ENCODE measurements at places on chromosomes 1 and 21. TPM values are rescaled to one million over a fixed set of nuclear protein-coding genes. Genes with fewer than 3 reads are reported as not detected.

TMEM82 gene
- total RNA-seq = 0.21 TPM

CYP4B1 gene
- not detected for total RNA-seq

FALEC gene
- not detected for total RNA-seq

LCK gene
- total RNA-seq = 75.3 TPM

CNN3 gene
- total RNA-seq = 262 TPM

GJB5 gene
- total RNA-seq = 0.71 TPM

PLA2G2D gene
- not detected for total RNA-seq

B4GALT2 gene
- 60.6 TPM for total RNA-seq

LRRC38 gene
- total RNA-seq = 0.63 TPM

BMP8B gene
- 0.37 TPM for total RNA-seq

DNA sequence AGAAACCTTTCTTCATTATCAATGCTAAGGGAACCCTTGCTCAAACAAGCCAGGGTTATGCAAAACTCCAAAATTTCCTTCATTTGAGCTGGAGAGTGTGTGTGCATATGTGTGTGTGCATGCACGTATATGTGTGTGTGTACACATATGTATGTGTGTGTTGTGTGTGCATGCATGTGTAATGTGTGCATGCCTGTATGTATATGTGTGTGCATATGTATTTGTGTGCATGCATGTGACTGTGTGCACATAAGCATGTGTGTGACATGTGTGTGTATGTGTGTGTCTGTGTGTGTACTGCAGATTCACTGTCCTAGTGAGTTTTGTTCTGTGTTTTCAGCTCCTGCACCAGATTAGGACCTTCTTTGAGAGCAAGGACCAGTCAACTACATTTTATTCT is 28.2 kb downstream of the PAX7 start:
- peaks cover 65% of the 10 kb centered on the region for H3K27me3 ChIP-seq
- H3K27ac ChIP-seq = no peak overlapping the region
- peaks cover 26% of the 10 kb centered on the region for H3K4me1 ChIP-seq
- DNase-seq = no peak

- H3K4me1 ChIP-seq = no peaks in the 10 kb centered on the region
- H3K27ac ChIP-seq = no peak overlapping the region
- H3K36me3 ChIP-seq = no peaks in the 10 kb centered on the region
- H3K4me3 ChIP-seq = no peak overlapping the region
- no peak for DNase-seq
Measured at GRCh38 chr1:198876371-198876871, 237.6 kb downstream of the PTPRC start.

- H3K4me1 ChIP-seq = no peaks in the 10 kb centered on the region
- H3K4me3 ChIP-seq = no peak overlapping the region
- H3K27ac ChIP-seq = no peak overlapping the region
- H3K36me3 ChIP-seq = no peaks in the 10 kb centered on the region
- no peak for DNase-seq
- no peaks in the 10 kb centered on the region for H3K27me3 ChIP-seq
Measured at GRCh38 chr21:17925899-17926298, 106.7 kb upstream of the C21orf91 start.

GRCh38 chr1:48202030-48202752 is 20.3 kb upstream of the SLC5A9 start:
- no peaks in the 10 kb centered on the region for H3K4me1 ChIP-seq
- no peak overlapping the region for H3K4me3 ChIP-seq
- H3K36me3 ChIP-seq = no peaks in the 10 kb centered on the region
- H3K27ac ChIP-seq = no peak overlapping the region
- no peaks in the 10 kb centered on the region for H3K27me3 ChIP-seq

DNA sequence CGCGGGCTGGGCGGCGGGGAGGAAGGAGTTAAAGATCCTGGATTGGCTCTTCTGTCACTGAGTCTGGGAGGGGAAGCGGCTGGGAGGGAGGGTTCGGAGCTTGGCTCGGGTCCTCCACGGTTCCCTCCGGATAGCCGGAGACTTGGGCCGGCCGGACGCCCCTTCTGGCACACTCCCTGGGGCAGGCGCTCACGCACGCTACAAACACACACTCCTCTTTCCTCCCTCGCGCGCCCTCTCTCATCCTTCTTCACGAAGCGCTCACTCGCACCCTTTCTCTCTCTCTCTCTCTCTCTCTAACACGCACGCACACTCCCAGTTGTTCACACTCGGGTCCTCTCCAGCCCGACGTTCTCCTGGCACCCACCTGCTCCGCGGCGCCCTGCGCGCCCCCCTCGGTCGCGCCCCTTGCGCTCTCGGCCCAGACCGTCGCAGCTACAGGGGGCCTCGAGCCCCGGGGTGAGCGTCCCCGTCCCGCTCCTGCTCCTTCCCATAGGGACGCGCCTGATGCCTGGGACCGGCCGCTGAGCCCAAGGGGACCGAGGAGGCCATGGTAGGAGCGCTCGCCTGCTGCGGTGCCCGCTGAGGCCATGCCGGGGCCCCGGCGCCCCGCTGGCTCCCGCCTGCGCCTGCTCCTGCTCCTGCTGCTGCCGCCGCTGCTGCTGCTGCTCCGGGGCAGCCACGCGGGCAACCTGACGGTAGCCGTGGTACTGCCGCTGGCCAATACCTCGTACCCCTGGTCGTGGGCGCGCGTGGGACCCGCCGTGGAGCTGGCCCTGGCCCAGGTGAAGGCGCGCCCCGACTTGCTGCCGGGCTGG is at the start of gene NPR1:
Gene NPR1 (plus strand): TSS at position 170 of the 818 bp plus-strand sequence. CDS start 421 bp downstream, at position 591.
- peak; percentile 60 for DNase-seq
- no peaks in the 10 kb centered on the region for H3K36me3 ChIP-seq
- peak within 1 kb of the TSS; percentile 76 for H3K4me3 ChIP-seq
- peaks cover 8% of the 10 kb centered on the region for H3K4me1 ChIP-seq

DNA sequence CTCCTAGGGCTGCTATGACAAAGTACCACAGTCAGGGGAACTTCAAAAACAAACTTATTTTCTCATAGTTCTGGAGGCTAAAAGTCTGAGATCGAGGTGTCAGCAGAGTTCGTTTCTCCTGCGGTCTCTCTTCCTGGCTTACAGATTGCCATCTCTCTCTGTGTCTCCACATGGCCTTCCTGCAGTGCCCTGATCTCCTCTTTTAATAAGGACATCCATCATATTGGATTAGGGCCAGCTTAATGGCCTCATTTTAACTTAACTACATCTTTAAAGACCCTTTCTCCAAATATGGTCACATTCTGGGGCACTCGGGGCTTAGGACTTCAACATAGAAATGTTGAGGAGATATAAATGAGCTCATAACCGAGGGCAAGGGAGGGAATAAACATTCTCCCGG is 12.2 kb downstream of the C1orf74 start:
- no peak for DNase-seq
- H3K4me3 ChIP-seq = no peak overlapping the region
- no peak overlapping the region for H3K27ac ChIP-seq
- H3K4me1 ChIP-seq = no peaks in the 10 kb centered on the region
- no peaks in the 10 kb centered on the region for H3K36me3 ChIP-seq
- H3K27me3 ChIP-seq = no peaks in the 10 kb centered on the region

GRCh38 chr1:103441342-103441741 is 84.2 kb upstream of the RNPC3 start:
- DNase-seq = no peak
- no peaks in the 10 kb centered on the region for H3K4me1 ChIP-seq
- no peak overlapping the region for H3K27ac ChIP-seq
- H3K36me3 ChIP-seq = no peaks in the 10 kb centered on the region

DNA sequence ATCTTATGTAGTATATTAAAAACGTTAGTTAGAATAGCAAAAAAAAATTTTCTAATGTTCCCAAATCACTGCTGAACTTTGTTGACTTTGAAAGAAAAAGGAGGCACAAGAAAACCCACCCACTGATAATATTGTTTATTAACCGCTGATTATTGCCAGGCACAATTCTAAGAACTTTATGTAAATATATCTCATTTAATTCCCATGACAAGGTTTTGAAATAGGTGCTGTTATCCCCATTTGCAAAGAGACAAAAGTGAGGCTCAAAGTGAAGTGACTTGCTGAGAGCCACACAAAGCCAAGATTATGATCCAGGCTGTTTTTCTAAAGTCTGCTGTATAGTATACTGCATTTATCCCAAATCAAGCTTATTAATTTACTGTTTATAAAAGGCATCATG is 56.4 kb downstream of the SASS6 start:
- no peaks in the 10 kb centered on the region for H3K4me1 ChIP-seq
- no peak overlapping the region for H3K4me3 ChIP-seq
- peaks cover 54% of the 10 kb centered on the region for H3K36me3 ChIP-seq
- no peaks in the 10 kb centered on the region for H3K27me3 ChIP-seq

DNA sequence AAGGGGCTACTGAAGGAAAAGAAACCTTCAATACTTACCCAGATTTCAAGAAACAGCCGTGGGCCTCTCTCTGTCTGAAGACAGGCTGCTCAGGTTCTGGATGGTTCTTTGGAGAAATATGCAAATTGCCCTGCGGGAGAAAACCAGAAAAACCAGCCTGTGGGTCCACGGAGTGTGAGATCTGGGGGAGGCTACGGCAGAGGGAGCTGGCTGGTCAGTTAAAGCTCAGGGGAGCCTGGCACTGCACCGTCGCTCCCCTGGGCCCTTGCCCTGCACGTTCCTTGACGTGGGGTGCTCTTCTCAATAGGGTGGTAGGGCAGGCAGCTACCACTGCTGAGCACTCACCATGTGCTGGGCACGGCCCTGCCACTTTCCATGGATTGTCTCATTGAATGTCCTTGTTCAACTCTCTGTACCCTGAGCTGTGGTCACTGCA is 12.7 kb downstream of the TMCO4 start:
- peaks cover 10% of the 10 kb centered on the region for H3K4me1 ChIP-seq
- DNase-seq = no peak
- peaks cover 20% of the 10 kb centered on the region for H3K27me3 ChIP-seq
- no peak overlapping the region for H3K4me3 ChIP-seq

DNA sequence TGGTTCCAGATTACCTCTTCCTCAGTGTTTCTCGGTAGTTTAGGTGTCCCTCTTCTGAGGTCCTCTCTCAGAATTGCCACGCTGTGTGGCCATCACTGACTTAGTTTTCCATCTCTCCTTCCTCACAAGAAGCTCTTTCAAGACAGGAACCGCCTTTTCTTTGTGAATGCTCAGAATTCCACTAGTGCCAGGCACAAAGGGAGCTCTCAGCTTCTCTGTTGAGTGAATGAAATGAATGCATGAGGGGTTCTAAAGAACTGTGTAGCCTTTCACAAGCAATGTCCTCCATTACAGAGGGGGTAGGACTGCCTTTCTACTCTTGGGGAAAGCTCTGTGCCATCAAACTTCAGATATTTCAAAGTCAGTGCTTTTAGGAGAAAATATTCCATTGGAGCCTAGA is 546.8 kb downstream of the RWDD3 start:
- no peak overlapping the region for H3K4me3 ChIP-seq
- H3K36me3 ChIP-seq = no peaks in the 10 kb centered on the region
- peaks cover 1% of the 10 kb centered on the region for H3K27me3 ChIP-seq
- H3K27ac ChIP-seq = no peak overlapping the region

DNA sequence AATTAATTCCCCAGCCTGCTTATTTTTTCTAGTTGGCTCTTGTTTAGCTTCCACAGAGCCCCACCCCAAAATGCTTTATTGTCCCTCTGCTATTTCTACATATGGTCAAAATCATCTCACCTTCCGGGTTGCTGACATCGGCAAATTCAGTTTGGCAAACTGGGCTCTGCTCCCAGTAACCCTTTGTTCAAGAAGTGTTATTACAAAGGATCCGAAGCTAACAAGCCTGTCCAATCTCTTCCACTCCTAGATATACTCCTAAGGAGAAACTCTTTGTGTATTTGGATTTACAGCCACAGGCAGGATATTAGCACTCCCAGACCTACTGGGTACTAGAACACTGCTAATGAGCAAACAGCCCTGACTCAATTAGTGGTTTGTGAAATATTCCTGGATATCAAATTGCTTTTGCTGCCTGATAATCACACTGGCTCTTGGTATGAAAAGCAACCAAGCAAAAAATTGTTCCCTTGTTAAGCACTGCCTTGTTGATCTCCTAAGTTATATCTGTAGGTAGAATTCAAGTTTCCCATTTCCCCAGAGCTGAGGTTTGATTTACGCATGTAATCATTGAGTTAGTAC is 4.0 kb downstream of the JUN start:
- no peak overlapping the region for H3K27ac ChIP-seq
- peaks cover 1% of the 10 kb centered on the region for H3K4me1 ChIP-seq
- no peak for DNase-seq

- H3K4me3 ChIP-seq = no peak overlapping the region
- no peak for DNase-seq
- no peaks in the 10 kb centered on the region for H3K36me3 ChIP-seq
- H3K27me3 ChIP-seq = no peaks in the 10 kb centered on the region
Measured at GRCh38 chr1:199020904-199021303, 382.1 kb downstream of the PTPRC start.

DNA sequence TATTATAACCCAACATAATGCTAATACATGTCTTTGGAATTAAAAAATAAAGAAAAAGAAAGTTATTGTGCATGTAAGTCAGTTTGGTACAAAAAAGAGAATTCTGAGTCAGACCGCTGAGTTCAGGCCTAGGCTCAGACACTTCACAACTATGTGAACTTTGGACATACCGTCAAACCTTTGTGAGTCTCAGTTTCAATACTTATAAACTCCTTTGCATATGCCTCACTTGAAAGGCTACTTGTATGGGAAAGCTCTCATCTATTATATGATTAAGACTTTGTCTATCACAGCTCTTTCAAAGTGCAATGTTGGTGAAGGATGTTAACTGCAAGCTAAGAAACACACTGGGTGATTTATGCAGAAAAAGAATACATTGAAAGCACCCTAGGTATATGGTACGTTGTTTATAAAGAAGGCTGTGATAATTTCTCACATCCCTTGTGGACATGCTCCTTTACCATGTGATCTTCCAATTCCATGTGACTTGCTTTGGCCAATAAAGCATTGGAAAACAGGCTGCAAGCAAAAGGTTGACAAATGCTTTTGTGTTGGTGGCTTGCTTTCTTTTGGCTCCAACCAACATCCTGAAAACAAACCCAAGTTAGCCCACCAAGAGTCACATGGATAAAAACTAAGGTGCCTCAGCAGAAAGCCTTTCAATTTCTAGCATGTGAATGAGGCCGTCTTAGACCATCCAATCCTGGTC is 49.6 kb downstream of the INTS7 start:
- H3K27me3 ChIP-seq = no peaks in the 10 kb centered on the region
- no peak overlapping the region for H3K4me3 ChIP-seq
- H3K4me1 ChIP-seq = no peaks in the 10 kb centered on the region
- H3K27ac ChIP-seq = no peak overlapping the region

DNA sequence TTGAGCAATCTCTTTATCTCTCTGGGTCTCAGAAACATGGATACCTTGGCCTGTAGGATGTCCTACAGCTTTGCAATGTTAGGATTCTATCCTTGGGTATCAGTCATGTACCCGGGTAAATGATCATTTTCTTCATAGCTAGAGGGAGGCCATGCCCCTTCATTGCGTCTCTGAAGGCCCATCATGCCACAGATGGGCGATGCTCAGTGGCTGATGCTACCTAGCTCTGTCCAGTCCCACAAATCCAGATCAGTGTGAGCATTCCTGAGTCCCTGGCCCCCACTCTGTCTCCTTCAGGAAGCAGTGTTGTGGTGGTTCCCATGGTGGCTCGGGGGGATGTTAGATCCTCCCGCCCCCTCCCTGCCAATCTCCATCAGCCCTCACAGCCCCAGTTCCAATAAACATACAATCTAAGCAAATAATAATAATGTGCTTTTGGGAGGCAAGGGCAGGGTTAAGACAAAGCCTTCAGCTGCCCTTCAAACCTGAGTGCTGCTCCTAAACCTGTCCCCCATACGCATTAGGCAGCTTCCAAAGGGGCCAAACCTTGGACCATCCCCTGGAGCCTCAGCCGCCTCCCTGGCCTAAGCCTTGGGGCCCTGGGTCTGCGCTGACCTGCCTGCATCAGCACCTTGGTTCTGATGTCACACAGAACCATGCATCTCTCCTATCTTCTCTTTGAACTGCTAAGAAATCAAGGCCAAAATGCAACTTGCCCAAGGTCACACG is 681 bp upstream of the GPR61 start:
- H3K4me1 ChIP-seq = no peaks in the 10 kb centered on the region
- H3K36me3 ChIP-seq = no peaks in the 10 kb centered on the region
- H3K27ac ChIP-seq = no peak overlapping the region
- H3K4me3 ChIP-seq = no peak overlapping the region
- no peak for DNase-seq

GRCh38 chr21:24939291-24939690 is 668.0 kb downstream of the MRPL39 start:
- no peak overlapping the region for H3K4me3 ChIP-seq
- H3K4me1 ChIP-seq = peaks cover 3% of the 10 kb centered on the region
- H3K27ac ChIP-seq = no peak overlapping the region

Data from H1 (cell line).